ENCODE measurements at places on chromosomes 2 and 18.

- no peak for DNase-seq
These were observed 312.5 kb upstream of the HS6ST1 start for GRCh38 chr2:128630974-128631697.

GRCh38 chr2:75277111-75277510, 77.8 kb upstream of the TACR1 start:
- DNase-seq, result no peak

- DNase-seq, result no peak
These were observed 313.4 kb downstream of the LPIN1 start for GRCh38 chr2:12059616-12060441.

DNA sequence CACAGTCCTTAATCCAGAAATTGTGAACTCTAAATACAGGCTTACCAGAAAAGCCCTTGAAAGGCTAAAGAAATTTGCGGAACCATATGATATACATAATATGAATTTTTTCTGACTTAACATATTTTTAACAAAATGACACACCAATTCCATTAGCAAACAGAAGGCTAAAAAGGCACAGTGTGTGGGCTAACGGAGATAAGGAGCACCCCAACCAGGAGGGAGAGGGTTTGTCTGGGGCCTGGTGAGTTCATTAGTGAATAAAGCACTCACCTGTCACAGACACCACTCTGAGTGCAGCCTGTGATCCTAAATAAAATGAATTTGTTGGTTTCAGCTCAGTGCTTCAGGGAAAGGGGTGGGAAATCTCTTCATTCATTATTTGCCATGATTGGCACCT, 2.7 kb upstream of the FECH start:
- DNase-seq, result no peak

DNA sequence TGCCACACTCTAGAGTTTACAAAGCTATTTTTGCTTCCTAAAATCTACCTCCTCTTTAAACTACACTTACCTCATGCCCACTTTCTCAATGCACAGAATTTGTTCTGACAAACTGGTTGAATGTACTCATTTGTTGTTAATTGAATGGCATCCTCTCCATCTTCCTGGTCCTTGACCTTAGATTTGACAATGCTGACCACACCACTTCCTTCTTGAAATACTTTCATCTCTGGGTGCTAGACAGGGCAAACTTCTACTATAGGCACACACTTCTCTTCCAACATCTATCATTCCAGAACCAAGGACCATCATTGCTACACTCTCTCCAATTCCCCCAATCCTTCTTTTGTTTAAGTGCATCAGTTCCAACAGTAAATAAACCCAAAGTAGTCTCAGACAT, 22.3 kb downstream of the ARL5A start:
- DNase-seq, result no peak
